ENCODE measurements at places on chromosomes 1 and 21.
A peak's percentile ranks its signal among the peaks of the same experiment; 100 is the strongest.

- DNase-seq, result no peak
These were observed 150.5 kb downstream of the RPS6KC1 start for GRCh38 chr1:213201380-213202155.

DNA sequence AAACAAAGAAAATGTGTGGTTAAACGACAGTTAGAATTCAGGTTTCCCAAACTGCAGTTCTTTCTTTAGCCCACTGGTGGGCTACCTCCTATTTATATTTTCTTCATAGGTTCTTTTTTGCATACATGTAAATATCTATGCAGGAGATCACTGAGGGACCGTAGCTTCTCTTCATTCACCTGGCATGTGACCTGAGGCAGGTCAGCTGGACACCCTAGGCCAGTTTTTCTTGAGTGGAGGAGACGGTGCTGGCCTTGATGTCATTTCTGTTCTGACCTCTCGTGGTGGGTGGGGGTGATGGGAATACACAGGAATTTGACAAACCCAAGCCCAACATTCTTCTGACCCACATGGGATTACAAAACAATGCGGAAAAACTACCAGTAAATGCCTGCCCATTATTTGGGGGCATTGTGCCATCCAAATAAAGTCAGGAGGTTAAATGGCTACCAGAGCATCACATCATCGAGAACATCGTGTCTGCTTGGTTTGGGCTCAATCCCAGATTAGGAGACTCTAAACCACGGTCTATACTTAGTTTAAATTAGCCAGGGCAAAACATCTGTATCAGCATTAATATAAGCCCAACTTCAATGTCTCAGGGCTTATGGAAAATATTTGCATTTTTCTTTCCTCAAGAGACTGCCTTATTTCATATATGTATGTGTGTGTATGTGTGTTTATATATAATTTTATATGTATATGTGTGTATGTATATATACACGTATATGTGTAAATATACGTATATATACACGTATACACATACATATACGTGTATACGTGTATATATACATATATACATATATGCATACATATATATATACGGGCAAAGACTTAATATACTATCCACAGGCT lies 7.4 kb upstream of the IRF2BP2 start:
- no peak for DNase-seq

DNA sequence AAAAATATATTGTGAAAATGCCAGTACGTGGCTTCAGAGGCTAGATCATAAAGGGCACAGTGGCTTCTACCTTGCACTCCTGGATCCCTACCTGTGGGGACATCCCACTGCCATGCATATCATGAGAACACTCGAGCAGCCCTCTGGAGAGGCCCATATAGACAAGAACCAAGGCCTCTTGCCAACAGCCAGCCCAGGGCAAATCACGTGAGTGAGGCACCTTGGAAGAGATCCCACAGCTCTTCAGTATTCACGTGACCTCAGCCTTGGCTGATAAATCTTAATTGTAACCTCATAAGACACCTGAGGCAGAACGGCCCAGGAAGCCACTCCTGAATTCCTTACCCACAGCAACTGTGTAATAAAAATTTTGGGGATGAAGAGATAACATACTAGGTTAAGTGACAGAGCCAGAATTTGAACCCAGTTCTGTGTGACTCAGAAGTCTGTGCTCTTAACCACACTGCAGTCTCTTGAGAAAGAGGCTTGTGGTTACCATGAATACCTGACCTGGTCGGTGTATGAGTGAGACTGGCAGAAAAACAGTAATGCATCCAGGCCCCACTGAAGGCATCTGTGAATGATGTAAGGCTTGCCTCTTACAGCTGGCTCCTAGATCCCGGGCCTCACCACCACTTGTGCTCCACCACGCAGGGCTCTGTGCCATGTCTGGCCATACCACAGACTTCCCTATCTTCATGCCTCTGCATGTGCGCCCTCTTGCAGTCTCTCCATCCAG lies 6.9 kb upstream of the A3GALT2 start:
- peak; percentile 67 for DNase-seq

- no peak for DNase-seq
These were observed 6.6 kb downstream of the SLC2A5 start for GRCh38 chr1:9062846-9063245.

DNA sequence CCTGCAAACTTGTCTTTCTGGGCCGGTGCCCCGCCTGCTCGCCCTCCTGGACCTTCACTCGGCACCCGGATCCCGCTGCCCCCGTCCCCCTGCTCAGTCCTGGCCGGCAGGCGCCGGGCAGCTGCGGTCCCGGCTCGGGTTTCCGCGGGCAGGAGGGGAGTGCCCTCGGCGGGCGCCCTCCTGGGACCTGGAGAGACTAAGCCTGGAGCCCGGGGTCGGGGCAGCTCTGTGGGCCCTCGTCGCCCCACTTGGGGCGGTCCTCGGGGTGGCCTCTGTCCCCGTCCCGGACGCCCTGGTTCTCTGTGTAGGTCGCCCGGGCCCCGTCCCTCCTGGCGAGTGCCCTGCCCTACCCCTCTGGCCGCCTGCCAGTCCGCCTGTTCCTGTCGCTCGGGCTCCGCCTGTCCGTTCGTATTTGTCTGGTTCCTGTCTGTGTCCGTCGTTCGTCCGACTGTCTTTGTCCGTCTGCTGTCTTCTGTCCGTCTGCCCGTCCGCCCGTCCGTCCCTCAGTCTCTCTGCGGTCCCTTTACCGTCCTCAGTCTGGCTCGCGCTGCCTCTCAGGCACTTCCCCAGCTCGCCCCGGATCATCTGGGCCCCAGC lies 490 bp downstream of the SERINC2 start:
- DNase-seq, result no peak

DNA sequence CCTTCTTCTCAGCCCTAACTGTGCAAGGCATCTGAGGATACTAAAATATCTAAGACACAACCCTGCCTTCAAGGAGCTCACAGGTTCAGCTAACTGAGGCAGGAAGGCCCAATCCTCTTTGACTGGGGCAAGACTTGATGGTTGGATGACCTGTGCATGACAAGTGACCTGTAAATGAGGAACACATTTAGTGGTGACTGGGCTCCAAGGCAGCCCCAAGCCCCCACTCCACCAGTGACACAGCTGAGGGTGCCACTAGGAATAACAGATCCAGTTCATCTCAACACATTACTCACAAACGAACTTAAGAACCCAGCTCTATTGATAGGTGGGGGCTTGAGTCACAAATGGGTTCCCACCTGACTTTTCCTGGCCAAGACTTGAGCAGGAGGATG lies 244.7 kb upstream of the IRF2BP2 start:
- DNase-seq, result no peak

DNA sequence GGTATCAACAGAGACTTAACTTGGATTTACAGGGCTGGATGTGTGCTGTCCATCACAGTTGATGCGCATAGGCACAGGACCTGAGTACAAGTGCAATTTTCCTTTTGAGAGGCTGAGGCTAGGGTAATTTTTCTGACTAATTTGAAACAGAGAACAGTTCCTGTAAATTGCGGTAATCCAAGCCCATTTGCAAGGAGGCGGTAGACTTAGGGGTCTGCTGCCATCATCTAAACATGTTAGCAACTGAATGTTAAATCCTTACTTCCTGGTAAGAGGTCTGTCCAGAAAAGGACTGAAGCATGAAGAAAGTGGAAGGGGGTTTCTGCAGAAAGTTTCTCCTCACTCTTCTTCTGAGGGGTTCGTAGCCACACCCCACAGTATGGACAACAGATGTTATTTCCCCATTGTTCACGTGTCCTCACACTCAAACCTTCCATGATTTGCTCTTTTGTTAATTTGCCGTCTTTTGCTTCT lies 23.7 kb upstream of the C1orf198 start:
- no peak for DNase-seq

GRCh38 chr1:194647118-194647517 lies 1460.7 kb upstream of the B3GALT2 start:
- no peak for DNase-seq

Data from epithelial cell of proximal tubule (primary cell).